ENCODE measurements at places on chromosomes 2 and 18. TPM values are rescaled to one million over a fixed set of nuclear protein-coding genes. Genes with fewer than 3 reads are reported as not detected.
A peak's percentile ranks its signal among the peaks of the same experiment; 100 is the strongest.

TMX3 gene
- total RNA-seq: 13.5 TPM

DNA sequence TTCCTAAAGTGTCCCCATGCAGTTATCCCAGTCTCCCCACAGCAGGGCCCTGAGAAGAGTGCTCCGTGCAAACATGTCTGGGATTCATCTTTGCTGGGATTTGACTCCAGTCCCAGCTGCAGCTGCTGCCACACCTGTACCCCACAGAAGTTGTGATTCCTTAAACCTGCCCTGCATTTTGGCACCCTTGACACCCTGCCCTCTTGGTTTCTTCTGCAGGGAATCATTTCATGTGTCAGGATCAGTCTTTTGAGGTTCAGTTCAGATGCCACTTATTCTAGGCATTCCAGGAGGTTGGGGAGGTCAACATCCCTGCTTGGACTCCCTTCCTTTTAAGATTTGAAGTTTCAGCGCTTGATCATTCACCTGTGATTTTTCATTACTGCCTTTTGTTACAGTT lies 108.3 kb downstream of the SPTBN1 start:
- DNase-seq: no peak

DNA sequence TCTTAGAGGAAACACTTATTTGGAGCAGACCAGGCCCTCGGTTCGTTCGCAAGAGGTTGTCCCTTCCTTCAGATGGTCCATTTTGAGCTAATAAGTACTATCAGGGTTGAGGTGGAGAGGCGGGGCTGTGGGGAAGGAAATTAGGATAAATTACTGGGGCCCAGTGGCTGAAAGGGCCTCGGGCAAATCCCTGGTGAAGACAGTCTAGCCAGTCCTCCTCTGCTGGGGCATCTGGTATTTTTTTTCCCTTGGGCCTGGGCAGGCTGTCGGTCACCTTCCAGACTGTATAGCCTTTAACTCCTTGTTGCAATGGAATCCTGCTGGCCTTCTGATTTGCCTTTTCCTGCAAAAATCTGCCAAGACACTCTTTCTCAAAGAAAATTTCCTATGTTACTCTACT lies 1.7 kb upstream of the MYO3B start:
- DNase-seq: no peak

- peak; percentile 23 for DNase-seq
Measured at GRCh38 chr2:165634855-165635254, 159.2 kb downstream of the GALNT3 start.

FAM228B gene
- total RNA-seq: 5.6 TPM

LDLRAD4 gene
- 85.4 TPM for total RNA-seq

GRCh38 chr18:32303400-32303799 lies 113.6 kb downstream of the MEP1B start:
- no peak for DNase-seq

DNA sequence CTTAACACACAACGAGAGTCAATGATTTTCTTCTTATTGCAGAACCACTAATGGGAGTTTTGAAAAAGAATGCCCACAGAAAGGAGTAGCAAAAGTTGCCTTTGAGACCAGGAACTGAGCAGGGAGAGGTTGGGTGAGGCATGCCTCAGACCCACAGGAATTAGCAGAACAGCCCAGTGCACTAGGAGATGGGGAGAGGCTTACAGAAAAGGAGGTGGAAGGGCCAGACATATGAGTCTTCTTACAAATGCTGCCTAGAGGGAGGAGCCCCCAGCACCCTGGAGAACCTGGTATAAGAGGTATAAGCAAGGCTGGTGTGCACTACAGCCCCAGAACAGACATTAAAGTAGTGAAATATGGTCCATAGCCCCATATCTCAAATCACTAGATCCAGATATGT lies 162.0 kb downstream of the DTNA start:
- no peak for DNase-seq

GRCh38 chr2:147789720-147790119 lies 55.1 kb upstream of the ACVR2A start:
- no peak for DNase-seq

- DNase-seq: no peak
Measured at GRCh38 chr2:86624267-86624547, 542 bp upstream of the RNF103 start.

SCN3A gene
- total RNA-seq: 0.96 TPM

DNA sequence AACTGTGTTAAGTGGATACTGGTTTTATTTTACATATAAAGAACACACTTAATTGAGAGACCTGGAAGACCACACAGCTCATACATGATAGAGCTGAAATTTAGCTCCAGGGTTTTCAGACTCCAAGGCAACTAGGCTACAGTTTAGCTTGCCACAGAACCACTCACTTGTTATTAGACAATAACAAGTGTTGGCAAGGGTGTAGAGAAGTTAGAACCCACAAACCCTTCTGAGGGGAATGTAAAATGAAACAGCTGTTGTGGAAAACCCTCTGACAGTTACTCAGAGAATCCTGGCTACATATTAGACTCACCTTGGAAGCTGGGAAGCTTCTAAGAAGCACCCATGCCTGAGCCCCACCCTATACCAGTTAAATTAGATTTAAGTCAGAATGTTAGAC lies 75.3 kb downstream of the MAP3K20 start:
- DNase-seq: no peak
